ENCODE measurements at places on chromosomes 12 and 14.

DNA sequence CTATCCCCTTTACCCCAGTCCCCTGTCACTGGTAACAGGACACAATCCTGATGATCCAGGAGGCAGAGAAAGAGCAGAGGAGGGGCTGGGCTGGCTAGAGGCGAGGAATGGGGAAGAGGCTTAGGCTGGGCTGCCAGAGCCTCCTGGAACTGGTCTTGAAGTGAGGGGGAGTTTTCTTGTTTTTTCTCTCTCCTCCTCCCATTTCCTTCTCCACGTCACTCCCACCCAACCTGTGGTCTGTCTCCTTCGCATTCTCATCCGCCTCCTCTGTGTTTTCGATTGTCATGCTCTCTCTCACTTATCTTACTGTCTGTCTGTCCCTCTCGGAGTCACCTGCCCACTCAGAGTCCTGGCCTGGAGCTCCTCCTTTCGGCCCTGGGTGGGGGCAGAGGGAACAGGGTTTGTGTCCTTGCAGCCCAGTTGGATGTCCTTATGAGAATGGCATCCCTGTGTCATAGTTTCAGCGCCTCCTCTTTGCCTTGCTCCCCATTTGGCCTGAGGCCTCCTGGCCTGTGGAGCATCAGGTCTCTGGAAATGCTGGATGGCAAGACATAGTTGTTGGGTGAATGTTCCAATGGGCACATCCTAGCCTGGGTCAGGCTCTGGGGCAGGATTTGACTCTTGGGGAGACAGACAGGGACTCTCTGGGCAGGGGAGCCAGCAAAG, 3.4 kb upstream of the KRT80 start:
- DNase-seq, result peak; percentile 75

GRCh38 chr12:88035907-88036289, 6.7 kb upstream of the C12orf50 start:
- peak; percentile 46 for DNase-seq

- no peak for DNase-seq
Measured at GRCh38 chr14:99936056-99936455, 129.2 kb upstream of the EVL start.

- no peak for DNase-seq
Measured at GRCh38 chr12:89827592-89827991, 119.0 kb upstream of the ATP2B1 start.

GRCh38 chr14:77290705-77291104, 19.7 kb upstream of the NGB start:
- DNase-seq, result no peak

DNA sequence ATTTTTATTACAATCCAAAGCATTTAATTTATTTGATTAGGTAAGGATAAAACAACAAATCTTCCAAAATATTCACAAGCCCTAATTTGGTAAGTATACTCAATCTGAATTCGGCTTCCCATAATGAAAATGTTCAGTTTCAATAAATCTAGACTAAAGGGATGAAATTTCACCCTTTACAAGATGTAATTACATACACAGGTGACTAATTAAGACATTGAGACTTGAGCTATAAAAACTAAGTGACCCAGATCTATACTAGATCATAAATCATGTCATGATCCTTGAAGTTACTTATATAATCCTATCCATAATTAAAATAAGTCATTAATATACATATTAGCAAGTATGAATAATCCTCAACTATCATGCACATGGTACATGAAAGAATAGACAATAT, 36.6 kb downstream of the LRP6 start:
- DNase-seq, result no peak

DNA sequence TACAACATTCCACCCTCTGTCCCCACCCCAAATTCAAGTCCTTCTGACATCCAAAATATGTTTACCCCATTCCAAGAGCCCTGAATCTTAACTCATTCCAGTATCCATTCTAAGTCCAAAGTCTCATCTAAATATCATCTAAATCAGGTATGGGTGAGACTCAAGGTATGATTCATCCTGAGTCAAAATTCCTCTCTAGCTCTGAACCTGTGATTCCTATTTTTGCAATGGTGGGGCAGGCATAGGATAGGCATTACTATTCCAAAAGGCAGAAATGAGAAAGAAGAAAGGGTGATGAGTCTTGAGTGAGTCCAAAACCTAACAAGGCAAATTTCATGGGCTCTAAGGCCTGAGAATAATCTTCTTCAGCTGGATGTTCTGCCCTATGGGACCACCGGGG, 140.3 kb upstream of the FAR2 start:
- no peak for DNase-seq

- DNase-seq, result no peak
Measured at GRCh38 chr12:106178562-106178961, 39.8 kb upstream of the NUAK1 start.

DNA sequence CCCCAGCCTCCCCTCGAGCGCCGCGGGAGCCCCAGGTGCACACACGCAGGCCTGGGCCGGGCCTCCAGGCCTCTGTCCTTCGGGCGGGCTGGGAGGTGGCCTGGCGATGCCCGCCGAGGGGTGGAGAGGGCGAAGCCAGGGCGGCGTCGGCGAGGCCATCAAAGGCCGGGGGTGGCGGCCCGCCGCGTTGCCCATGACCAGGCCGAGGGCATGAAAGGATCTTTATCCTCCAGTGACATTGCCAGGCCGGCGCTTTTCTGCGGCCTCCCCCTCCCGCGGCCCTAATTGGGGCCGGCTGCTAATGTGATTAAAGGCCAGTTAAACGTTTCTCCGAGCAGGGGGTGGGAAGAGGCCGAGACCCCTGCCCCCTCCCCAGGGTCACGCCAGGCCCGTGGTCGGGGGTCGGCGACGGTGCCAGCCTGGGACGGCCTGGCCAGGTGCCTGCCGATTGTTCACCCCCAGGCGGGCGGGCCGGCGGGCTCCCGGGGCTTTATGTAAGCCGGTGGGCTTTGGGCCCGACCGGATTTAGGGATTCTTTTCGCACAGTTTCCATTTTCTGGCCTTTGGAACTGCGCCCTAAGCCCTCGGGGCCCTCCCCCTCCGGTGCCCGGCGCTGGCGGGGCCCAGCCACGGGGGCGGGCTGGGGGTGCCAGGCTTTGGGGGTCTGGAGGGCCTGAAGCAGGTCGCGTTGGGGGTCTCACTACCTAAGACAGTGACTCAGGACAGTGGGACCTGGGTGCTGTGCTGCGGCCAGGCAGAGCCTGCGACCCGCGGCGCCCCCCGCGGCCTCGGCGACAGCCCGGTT, 103.2 kb upstream of the DIO3 start:
- no peak for DNase-seq
